ENCODE measurements at places on chromosomes 6 and 20.

GRCh38 chr6:54913211-54913610, 66.6 kb downstream of the FAM83B start:
- DNase-seq: no peak

GRCh38 chr6:131651782-131652181, 14.7 kb downstream of the ENPP3 start:
- DNase-seq: no peak

GRCh38 chr6:102812242-102812641, 1418.7 kb downstream of the GRIK2 start:
- DNase-seq: no peak

DNA sequence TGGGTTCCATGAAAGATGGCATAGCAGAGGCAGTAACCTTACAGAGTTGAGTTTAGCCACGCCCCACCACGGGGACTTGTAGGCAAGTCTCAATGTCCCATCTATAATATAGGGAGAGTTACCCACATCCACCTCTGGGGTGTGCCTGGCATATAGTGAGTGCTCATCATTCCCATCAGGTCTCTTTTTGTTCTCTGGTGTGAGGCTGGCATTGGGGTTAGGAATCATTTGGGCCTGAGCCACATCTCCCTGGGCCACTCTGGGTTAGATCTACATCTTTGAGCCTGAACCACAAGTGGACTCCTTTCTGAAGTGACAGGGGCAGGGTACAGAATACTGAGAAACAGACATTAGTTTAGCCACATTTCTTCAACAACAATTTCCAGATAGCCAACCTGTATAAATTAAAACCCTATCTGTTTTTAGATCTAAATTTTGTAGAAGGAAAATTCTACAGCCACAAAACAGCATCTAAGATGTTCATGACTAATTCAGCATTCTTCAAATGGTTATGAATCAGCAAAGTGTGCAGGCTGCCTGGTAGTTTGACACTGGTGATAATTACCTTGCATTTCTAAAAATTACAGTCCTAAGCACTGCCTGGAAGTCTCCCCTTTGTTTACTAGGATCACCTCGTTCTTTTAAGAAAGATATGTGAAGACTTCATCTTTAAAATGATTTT, 20.1 kb downstream of the RNF24 start:
- peak; percentile 62 for DNase-seq

DNA sequence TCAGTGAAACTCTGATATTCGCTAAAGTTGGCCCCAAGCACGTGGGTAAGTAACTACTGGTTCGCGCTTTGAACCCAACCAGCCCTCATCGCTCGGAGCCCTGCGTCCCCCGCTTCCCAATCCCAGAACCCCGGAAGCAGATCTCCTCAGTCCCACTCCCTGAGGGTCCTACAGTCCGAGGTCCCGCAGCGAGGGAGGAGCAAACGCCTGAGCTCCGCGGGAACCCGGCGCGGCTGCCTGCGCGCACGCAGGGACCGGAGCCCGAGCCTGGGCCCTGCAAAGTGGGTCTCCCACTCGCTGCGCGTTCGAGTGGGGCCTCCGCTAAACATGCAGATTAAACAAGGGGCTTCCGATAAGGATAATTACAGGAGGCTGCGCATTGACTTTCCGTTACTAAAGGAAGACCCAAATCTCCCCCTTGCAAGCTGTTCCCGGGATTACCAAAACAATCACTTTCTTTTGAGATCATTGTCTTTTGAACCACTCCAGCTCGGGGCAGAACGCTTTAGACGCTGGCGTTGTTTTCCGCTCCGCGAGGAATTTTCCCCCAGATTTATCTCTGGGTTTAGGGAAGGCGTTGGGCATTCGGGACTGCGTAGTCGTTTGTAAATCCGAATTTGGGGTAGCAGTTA, 1.3 kb upstream of the VSX1 start:
- no peak for DNase-seq

DNA sequence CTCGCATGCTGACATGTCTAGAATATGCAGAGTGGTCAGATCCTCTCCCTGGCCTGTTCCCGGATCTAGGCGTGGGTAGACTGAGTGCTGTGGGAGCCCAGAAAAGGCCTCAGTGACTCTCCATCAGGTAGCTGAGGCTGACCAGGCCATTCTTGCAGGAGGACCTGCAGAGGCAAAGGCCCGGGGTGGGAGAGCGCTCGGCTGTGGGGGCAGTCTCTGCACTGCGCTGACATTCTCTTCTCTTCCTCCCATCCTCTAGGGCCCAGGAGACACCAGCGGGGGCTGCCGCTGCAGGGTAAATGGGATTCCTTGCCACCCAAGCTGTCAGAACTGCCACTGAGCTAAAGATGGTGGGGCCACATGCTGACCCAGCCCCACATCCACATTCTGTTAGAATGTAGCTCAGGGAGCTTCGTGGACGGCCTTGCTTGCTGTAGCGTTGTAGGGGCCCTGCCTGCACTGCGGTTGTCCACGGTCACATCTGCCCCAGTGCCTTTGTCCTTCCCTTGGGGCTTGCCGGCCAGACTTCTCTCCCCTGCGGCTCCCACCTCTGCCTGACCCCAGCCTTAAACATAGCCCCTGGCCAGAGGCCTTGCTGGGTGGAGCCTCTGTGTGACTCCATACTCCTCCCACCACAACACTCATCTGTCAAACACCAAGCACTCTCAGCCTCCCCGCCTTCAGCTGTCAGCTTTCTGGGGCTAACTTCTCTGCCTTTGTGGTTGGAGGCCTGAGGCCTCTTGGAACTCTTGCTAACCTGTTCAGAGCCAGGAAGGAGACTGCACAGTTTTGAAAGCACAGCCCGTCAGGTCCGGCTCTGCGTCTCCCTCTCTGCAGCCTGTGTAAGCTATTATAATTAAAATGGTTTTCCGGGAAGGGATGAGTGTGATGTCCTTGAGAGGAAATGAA, 22.2 kb downstream of the RBCK1 start:
- DNase-seq: no peak

DNA sequence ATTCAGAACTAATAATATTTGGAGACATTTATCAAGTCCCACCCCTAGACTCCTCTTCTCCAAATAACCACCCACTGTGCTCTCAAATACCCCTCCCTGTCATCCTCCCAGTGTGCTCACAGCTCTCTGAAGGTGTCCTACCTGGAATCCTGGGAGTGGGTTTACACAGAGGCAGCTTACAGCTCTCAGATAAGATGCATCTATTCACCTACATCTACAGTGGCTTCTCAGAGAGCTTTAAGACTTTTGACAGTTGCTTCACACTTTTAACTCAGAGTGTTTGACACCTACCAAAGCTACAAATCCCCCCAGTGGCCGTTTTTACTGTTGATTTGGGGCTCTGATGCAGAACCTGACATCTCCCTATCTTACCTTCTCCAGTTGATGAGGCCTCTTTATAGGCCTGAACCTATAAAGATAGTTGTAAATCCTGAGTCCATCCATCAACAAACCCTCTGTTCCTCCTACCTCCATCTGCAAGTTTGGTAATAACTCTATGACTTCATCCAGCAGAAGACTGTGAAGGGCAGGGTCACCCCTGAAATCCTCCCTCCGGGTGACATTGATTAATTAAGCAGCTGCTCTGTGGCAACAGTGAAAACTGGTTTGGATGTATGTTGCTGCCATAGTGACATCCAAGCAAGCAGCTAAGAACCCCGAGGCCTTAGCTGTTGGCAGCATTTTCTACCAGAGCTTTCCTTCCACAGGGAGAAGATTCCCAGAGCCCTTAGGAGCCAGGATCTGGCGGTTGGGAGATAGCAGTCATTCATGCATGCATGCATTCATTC, 226.1 kb upstream of the RREB1 start:
- DNase-seq: peak; percentile 72

GRCh38 chr6:152301021-152301764, 336.0 kb downstream of the SYNE1 start:
- peak; percentile 62 for DNase-seq

DNA sequence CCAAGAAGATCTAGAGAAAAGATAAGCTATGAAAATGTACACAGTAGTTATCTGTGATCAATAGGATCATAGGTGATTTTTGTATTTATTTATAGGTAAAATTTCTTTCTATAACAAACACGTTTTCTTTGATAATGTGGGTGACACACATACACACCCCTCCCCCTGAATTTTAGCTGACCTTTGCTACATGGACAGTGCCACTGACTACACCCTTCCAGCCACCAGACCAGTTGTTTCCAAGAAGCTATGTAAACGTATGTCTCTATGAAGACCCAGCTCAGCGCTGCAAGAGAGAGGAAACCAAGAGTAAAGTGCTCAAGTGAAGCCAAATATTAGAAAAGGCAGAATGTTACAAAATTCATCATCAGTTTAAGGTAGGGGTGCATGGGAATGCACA, 16.3 kb downstream of the MOCS1 start:
- no peak for DNase-seq
